ENCODE measurements at places on chromosomes 3 and 15. TPM values are rescaled to one million over a fixed set of nuclear protein-coding genes. Genes with fewer than 3 reads are reported as not detected.

GRCh38 chr3:103712320-103713008 is 1277.6 kb downstream of the ZPLD1 start:
- DNase-seq: no peak

The ARL13B gene
- 7.3 TPM for total RNA-seq

DNA sequence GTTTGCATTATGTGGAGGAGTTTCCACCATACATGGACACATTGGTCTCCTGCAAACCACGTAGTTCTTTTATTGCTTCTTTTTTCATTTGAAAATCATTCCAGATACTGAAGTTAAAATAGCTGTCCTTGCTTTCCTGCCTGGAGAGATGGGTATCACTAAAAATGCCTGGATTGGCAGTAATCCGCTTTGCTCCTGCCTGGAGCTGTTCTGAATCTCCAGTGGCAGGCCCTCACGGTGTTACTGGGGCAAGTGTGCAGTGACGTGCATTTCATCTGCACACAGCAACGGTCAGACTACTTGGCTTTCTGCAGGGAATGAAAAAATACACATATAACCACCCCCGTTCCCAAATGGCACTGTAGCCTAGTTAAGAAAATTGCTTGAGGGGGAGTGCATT is 272.9 kb downstream of the IL5RA start:
- DNase-seq: no peak

- no peak for DNase-seq
These were observed 233.0 kb downstream of the CD47 start for GRCh38 chr3:107857854-107858253.

- DNase-seq: peak; percentile 85
These were observed 42.9 kb downstream of the CTDSPL start for GRCh38 chr3:37904601-37905000.

DNA sequence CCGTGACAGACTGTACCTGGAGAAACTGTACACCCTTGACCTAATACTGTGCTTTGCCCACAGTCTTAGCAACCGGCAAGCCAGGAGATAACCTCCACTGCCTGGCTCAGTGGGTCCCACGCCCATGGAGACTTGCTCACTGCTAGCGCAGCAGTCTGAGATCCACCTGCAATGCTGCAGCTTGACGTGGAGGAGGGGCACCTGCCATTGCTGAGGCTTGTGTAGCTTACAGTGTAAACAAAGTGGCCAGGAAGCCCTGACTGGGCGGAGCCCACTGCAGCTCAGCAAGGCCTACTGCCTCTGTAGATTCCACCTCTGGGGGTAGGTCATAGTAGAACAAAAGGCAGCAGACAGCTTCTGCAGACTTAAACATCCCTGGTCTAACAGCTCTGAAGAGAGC is 189.3 kb downstream of the EDEM1 start:
- DNase-seq: no peak

The APH1B gene
- total RNA-seq: 10.4 TPM

The KCNH8 gene
- 0.09 TPM for total RNA-seq

- DNase-seq: peak; percentile 88
These were observed 259.2 kb upstream of the CCDC54 start for GRCh38 chr3:107117922-107118536.

DNA sequence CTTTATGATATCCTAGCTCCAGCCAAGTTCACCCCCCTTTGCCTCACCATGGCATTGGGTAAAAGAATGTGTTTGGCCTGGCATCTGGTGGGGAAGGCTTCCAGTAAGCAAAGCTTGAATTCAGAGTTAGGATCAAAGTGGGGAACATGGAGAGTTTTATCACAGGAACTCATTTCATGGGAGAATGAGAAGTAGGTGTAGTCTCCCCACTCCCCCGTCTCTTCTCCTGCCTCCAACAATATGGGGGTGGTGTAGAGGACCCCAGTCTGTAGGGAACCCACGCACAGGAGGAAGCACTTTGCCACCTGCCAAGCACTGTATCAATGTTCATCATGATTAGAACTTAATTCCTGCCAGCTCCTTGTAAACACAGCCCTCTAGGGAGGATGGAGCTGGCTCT is 200.5 kb downstream of the UACA start:
- no peak for DNase-seq

DNA sequence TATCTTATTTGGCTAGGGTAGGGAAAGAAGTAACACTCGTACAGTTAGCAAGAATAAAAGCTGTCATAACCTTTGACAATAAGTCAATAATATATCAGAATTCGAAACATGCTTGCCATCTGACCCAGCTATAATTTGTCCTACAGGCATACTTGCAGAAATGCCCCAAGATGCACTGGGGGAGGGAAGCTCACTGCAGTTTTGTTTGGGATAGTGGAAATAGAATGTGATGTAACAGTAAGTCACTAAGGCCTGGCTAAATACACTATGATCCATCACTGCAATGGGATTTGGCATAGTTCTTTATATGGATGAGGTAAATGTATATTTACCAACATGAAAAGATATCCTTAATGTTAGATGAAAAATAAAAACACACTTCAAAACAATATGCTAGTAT is 25.5 kb upstream of the TMOD3 start:
- no peak for DNase-seq

The TMEM44 gene
- 10.0 TPM for total RNA-seq

- no peak for DNase-seq
These were observed 98.9 kb downstream of the UACA start for GRCh38 chr15:70664494-70664893.

DNA sequence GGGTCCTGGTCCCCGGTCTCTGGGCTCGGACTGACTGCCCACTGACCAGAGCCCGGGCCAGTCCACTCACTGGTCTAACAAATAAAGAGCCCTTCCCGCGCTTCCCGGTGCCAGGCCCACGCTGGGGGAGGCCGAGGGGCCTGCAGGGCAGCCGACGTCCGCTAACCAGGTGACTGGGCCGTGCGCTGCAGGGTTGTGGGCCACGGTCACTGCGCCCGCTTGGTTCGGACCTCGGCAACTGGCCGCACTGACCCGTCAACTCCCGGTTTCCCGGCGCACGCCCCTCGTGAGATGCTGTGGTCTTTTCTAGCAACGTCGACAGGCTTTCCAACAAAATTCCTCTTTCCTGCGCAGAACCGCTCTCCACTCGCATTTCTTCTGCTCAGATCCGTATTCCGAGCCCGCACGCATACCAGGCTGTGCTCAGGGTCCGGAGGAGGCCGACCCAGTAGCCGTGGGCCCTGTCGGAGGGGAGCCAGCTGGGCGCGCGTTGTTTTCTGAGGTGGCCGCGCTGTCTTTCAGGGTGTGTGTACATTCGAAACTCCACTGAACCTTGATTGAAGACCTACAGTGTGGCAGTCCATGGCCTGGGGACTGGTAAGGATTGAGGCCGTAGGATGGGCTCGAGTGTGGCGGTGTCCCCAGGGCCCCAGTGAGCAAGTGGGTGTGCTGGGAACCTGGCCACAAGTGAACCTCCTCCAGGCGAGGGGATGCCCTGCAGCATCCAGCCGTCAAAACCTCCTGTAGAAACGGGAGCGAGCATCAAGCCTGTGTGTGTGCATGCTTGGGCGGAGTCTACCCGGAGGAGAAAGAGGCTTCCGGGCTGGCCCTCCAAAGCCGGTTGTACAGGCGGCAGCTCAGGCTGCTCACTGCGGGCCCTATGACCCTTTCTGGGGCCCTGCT is 875 bp upstream of the NT5DC2 start:
- DNase-seq: peak; percentile 51

DNA sequence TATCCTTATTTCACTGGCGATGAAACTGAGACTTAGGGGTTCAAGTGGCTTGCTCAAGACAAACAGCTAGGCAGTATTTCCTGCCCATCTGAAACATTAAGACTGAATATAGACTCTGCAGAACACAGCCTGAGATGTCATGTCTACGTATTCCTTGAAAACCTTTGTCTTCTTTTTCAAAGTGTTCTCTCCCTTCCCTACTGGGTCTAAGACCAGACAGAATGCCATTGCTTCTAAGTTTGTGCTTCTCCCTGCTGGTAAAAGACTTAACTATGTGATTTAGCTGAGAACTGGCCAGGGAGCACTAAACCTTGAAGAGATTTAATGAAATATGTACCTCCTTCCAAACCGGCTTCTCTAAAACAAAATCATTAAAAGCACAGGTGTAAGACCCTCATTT is 9.9 kb downstream of the BCL6 start:
- no peak for DNase-seq

DNA sequence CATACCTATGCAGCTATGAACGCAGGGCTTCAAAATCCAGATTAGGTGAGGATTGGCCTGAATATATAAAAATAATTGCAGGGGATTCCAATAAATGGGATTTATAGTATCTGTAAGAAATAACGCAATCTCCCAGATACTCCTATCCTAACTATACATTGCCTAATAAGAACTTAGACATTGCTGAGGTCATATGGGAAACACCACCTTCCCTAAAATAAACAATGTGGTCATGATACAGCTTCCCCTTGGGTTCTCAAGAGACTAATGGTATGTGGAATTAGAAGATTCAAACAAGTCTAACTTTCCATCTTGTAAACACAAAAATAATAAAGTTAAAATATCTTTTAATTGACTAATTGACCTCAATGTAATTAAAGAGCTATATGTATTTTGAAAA is 28.2 kb downstream of the UBE3A start:
- DNase-seq: peak; percentile 21

DNA sequence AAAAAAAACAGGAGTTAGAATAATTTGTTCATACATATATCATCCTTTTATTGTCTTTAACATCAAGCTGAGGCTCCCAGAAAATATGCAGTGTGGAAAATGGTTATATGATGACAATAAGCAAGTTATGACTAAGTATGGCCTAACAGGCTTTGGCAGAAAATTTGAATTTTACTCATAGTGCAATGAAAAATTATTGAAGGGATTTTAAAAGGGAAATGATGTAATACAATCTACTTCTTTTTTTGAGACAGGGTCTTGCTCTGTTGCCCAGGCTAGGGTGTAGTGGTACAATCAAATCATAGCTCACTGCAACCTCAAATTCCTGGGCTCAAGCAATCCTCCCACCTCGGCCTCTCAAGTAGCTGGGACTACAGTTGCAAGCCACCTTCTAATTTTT is 78.7 kb downstream of the FAIM start:
- DNase-seq: no peak

The EFHB gene
- 0.89 TPM for total RNA-seq

The GP5 gene
- total RNA-seq: 0.35 TPM

DNA sequence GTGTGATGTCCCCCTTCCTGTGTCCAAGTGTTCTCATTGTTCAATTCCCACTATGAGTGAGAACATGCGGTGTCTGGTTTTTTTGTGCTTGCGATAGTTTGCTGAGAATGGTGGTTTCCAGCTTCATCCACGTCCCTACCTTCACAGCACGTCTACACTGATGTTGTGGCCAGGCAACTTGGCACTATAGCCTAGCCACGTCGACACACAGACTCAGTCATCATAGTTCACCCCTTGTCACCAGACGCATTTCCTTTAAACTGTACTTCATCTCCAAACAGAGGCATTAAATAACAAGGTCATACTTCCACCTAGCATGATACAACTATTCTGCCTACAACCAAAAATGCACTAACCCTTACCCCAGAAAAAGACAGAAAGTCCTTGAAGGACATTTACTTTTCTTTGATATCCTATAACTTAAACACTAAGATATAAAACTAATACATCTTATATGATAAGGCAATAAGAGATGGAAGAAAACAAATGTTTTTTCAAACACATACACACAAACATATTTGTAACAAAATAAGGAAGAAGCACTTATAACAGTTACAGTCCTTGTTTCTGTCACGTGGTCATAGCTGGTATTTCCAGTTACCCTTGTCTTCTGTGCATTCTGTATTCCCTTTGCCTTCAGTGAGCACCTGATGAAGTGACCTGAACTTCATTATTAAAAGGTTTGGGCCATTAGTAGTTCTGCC is 121.4 kb downstream of the KLF13 start:
- no peak for DNase-seq

- no peak for DNase-seq
These were observed 225.2 kb upstream of the SETMAR start for GRCh38 chr3:4077950-4078349.

The MEGF11 gene
- total RNA-seq: 0.35 TPM

GRCh38 chr3:49316696-49317457 is 23.0 kb downstream of the USP4 start:
- no peak for DNase-seq

DNA sequence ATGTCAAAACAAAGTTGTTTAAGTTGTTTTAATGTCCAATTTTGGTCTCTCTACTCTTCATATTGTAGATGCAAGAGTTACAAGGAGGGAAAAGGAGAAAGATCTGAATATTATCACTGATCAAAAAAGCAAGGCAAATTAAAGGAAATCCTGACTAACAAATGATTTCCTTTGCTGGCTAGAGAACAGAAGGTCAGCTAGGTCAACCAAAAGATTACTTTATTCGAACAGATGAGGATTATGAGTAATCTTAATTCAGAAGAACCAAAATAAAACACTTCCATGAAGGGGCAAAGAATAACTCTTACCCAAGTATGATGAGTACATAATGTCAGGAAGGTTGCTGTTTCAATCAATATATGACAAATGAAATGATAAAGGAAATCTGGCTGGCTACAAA is 33.8 kb downstream of the CPNE4 start:
- DNase-seq: no peak

DNA sequence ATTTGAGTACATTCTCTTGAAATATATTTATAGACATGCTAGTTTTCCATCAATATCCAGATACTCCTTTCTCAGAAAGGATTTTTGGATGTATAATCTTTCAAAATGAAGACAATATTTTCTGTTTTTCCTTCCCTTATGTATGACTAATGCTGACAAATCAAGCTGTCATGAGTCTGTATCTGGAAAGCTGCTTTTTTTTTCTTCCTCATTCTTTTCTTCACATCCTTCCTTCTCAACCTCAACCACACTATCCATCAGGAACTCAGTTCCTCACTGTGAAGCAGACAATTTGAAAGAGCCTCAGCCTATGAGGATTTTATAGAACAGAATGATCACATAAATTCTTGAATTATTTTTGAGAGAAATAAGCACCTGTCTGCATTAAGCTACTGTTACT is 335.9 kb upstream of the EPHA6 start:
- no peak for DNase-seq

GRCh38 chr15:101267320-101268104 is 9.8 kb downstream of the SELENOS start:
- peak; percentile 62 for DNase-seq

DNA sequence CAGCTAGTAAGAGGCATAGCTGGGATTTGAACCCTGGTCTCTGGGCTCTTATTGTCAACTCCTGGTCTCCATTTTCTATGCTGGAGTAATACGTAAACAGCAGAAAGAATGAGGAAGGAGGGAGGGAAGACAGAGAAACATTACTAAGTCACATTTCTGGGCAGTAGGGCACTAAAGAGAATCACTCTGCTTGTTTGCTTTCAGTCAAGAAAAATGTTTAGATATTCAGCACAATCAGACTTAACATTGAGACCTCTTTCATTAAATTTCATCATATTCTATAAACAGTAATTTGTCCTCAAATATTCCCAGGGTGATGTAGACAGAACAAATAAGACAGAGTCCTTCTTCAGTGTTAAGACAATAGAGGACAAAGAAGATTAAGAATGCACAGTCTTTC is 67.7 kb upstream of the BNC1 start:
- no peak for DNase-seq

Measured in muscle of leg (tissue), 16 donors.